ENCODE measurements at places on chromosomes 6 and 20.
A peak's percentile ranks its signal among the peaks of the same experiment; 100 is the strongest.

DNA sequence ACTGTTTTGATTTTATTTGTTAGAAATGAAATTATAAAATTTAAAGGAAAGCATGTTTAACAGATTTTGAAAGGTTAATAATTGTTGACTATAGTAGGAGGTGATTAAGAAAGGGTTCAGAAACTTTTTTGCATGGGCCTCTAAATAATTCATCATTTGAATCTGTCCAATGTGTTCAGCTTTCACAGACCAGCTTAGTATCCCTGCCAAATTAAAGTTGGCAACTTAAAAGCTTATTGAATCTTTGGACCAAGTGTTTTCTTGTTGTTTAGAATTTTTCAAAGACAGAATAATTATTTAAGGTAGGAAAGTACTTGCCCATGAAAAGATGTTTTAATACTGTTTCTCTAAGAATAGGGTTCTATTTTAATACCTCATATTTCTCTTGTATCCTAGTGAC lies 466.0 kb downstream of the GJA1 start:
- no peak for DNase-seq

- no peak for DNase-seq
Observed at GRCh38 chr6:108671175-108671574, 110.5 kb downstream of the FOXO3 start.

GRCh38 chr6:44423306-44423705 lies 35.8 kb downstream of the CDC5L start:
- no peak for DNase-seq

GRCh38 chr20:59120491-59120890 lies 43.1 kb upstream of the ZNF831 start:
- peak; percentile 14 for DNase-seq

DNA sequence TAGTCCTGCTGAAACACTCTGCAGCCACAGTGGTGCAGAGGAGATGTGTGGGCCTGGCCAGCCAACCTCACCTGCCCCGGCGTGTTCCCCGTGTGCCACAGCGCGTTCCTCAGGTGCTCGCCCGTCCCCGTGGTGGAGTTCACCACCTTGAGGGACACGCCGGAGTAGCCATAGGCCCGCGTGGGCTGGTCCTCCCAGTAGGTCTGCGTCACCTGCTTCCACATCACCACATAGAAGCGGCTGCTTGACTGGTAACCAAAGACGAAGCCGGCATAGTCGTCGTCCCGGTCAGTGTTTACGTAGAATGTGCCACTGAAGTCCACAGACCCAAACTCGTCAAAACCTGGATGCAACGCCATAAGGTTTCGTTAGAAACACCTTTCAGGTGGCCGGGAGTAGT lies 31.5 kb downstream of the THBS2 start:
- no peak for DNase-seq

DNA sequence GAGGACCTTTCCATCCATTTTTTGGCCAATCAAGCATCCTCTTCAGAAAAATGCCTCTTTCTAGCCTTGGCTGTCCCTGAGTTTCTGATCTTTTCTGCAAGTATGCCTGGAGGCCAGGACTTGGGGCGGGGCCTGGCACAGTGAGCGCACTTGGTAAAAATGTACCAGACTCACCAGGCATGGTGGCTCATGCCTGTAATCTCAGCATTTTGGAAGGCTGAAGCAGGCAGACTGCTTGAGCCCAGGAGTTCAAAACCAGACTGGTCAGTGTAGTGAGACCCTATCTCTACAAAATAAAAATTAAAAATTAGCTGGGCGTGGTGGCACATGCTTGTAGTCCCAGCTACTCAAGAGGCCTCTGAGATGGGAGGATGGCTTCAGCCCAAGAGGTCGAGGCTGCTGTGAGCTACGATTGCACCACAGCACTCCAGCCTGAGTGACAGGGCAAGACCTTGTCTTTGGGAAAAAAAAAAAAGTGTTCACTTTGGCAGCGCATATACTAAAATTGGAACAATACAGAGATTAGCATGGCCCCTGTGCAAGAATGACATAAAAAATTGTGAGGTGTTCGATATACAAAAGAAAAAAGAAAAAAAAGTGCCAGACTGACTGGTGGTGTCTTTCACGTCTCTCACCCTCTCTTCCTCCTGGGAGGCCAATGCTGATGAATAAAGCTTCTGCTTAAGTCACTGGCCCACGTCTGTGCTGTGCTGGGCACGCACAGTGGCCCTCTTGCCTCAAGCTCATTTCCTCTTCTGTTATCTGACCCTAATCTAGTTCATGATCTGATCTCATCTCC lies 18.1 kb upstream of the SLC9A8 start:
- DNase-seq, result no peak

GRCh38 chr20:59143326-59143725 lies 20.3 kb upstream of the ZNF831 start:
- no peak for DNase-seq

- no peak for DNase-seq
Observed at GRCh38 chr6:168715643-168716481, 274.9 kb downstream of the SMOC2 start.

GRCh38 chr6:38157905-38158304 lies 338.4 kb downstream of the ZFAND3 start:
- no peak for DNase-seq

- DNase-seq, result no peak
Observed at GRCh38 chr6:77326711-77327110, 136.6 kb downstream of the HTR1B start.

- DNase-seq, result no peak
Observed at GRCh38 chr6:105509506-105510331, 106.8 kb upstream of the PREP start.

DNA sequence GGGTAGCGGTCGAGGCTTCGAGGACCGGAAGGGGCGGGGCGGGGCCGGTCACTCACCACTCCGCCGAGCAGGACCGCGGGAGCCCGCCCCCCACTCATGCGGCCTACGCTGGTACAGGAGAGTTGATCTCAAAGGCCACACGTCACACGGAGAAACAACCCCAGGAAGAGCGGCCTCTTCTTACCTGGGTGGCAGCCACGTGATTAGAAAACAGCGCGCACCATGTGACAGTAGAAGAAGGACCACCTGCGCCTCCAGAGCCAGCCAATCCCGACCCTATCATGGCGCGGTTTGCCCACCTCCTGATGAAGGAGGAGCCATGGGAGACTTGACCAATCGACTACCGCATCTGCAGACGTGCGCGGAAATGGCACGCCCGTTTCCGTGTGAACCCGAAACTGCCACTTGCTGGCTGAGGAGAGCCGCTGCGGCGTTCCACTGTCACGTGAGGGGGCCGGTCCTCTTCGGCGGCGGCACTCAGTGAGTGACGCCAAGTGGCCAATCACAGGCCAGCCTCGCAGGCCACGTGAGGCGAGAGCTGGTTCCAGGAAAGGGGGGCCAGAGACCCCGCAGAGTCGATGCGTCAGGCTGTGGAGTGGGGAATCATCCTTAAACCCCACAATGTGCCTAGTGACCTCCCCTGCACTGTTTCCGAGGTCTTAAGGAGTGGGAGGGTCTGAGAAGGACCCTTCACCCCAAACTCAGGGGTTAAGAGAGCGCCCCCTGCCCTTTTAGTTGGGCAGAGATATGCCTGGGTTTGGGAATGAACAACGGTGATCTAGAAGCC lies at the start of gene CUTA:
CUTA (minus strand) TSS at position 205 of the 787 bp plus-strand sequence; CDS start at position 98, 107 bp downstream.
- DNase-seq, result peak; percentile 97

DNA sequence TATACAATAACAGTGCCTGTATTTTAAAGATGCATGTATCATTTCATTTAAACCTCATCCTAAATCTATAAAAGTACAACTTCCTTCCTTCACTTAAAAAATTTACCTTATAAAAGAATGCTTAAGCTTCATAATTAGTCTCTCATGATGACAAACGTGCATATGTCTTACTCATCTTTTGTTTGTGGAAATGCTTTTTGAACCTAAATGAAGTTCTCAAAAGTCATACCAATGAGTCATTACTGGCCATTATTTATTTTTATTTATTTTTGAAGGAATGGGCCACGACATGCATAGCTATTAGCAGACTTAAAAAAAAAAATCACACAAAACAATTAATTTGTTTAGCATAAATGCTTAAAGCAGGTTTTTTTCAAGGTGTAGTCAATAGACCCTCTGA lies 3.7 kb downstream of the TFB1M start:
- DNase-seq, result no peak

GRCh38 chr6:116385459-116385802 lies 14.7 kb downstream of the DSE start:
- no peak for DNase-seq

GRCh38 chr20:35303382-35303734 lies 11.1 kb upstream of the FAM83C start:
- no peak for DNase-seq

- DNase-seq, result no peak
Observed at GRCh38 chr6:139981066-139981624, 606.7 kb upstream of the CITED2 start.

- DNase-seq, result no peak
Observed at GRCh38 chr6:51753635-51754034, 333.8 kb downstream of the PKHD1 start.

- DNase-seq, result no peak
Observed at GRCh38 chr6:36660771-36661471, 17.6 kb upstream of the CDKN1A start.

DNA sequence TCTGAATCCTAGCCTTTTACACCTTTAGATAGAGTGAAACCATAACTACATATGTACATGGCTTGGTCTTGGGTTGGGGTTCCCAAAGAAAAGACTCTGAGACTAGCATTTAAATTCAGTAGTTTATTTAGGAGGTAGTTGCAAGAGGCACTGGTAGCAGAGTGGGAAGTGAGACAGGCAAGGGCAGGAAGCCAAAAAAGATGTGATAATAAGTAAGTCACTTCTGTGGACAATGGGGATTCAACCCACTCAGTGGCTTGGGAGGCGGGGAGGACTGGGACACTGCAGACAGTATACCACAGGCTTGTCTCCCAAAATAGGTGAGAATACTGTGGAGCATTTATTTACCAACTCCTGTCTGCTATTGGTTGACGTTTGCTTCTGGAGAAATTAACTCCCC lies 131.9 kb downstream of the SLC24A3 start:
- DNase-seq, result no peak

- DNase-seq, result no peak
Observed at GRCh38 chr20:31675828-31676608, 38.3 kb downstream of the COX4I2 start.

DNA sequence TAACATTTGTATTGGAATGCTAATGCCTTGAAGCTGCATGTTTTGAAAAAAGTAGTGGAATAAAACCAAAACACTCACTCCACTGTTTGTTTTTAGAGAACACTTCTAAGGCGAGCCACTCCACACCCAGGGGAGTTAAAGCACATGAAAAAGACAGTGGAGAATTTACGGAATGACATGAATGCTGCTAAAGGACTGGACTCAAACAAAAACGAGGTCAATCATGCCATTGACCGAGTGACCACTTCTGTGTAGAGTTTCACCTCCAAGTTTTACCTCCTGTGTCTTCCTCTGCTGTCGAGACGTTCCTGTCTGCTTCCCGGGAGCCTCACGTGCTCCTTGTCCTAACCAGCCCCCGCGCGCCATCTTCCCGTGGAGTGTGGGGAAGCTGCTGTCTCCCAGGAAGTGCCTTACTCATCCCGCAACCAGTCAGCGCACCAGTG lies 127.8 kb downstream of the LRRC1 start:
- DNase-seq, result no peak

DNA sequence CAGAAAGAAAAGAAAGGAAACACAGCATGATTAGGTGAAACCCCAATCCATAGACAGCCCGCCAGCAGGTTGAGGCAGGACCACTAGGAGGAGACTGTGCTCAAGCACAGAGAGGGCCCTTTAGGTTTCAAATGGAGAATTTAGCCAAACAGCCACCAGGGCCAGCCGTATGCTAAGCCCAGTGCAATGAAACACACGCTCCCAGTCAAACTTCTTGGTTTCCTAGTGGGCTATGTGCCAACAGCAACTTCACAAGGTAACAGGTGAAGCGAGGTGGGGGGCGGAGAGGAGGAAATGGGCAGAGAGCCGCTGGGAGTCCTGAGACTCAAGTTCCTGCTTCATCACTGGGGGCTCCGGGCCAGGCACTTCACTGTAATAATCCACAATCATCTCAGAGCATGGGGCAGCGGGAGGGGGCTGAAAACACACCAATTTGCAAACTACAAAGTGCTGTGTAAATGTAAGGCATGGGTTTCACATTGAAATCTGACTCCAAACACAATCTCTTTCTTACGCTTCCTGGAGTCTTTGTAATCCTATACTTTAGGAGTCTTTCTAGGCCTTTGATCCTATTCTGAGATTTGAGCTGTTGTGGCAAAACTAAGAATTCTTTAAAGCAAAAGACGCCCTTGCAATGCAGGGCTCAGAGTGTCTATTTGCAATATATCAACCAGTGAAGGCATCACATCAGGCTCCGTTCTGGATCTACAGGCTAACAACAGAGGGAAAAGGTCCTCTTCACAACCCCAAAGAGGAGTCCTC lies 117.3 kb downstream of the OPRM1 start:
- peak; percentile 17 for DNase-seq

GRCh38 chr20:19347943-19348456 lies 135.6 kb downstream of the SLC24A3 start:
- DNase-seq, result no peak

DNA sequence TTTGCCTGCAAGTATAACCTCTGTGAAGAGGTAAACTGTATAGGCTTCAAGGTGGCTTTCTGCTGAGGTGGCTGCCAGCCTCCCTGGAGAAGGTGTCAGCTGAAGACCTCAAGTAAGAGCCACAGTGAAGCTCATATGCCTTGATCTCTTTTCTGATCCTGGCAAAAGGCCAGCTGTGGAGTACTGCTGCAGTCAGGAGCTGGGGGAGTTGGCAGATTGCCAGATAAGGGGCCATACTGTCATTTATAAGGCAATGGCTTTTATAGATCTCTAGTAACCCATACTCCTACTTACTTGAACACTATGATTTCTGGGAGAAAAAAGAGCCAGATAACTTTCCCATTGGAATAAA lies 8.8 kb upstream of the CEP85L start:
- DNase-seq, result peak; percentile 27

GRCh38 chr6:140623498-140623897 lies 1249.0 kb upstream of the CITED2 start:
- no peak for DNase-seq

GRCh38 chr6:52152711-52153160 lies 33.4 kb upstream of the IL17A start:
- DNase-seq, result no peak

GRCh38 chr6:47308552-47309290 lies 984 bp downstream of the TNFRSF21 start:
- DNase-seq, result no peak

GRCh38 chr20:48614593-48615274 lies 213.1 kb downstream of the PREX1 start:
- DNase-seq, result no peak

DNA sequence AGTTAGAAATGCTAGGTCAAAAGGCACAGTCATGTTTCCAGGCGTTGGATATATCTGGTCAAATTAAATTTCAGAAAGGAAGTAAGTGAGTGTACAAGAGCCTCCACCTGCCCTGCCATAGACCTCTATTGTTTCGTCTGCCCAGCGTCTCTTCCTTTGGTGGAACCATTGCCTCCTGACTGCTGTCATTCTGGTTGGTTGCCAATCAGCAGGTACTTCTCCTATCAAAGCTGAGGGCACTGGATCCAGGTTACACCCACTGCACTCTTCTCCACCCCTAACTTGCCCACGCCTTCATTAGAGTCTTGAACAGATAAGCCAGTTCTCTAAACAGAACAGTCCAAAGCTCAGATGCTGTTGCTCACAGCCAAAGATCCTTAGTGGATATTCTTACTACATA lies 2.6 kb upstream of the WFDC5 start:
- no peak for DNase-seq

GRCh38 chr20:46430921-46431712 lies 24.7 kb upstream of the ELMO2 start:
- DNase-seq, result no peak

- DNase-seq, result no peak
Observed at GRCh38 chr20:62942456-62942855, 4.5 kb downstream of the GID8 start.

GRCh38 chr6:51057296-51057695 lies 238.6 kb downstream of the TFAP2B start:
- DNase-seq, result no peak
